ENCODE measurements at places on chromosomes 5 and 9.

DNA sequence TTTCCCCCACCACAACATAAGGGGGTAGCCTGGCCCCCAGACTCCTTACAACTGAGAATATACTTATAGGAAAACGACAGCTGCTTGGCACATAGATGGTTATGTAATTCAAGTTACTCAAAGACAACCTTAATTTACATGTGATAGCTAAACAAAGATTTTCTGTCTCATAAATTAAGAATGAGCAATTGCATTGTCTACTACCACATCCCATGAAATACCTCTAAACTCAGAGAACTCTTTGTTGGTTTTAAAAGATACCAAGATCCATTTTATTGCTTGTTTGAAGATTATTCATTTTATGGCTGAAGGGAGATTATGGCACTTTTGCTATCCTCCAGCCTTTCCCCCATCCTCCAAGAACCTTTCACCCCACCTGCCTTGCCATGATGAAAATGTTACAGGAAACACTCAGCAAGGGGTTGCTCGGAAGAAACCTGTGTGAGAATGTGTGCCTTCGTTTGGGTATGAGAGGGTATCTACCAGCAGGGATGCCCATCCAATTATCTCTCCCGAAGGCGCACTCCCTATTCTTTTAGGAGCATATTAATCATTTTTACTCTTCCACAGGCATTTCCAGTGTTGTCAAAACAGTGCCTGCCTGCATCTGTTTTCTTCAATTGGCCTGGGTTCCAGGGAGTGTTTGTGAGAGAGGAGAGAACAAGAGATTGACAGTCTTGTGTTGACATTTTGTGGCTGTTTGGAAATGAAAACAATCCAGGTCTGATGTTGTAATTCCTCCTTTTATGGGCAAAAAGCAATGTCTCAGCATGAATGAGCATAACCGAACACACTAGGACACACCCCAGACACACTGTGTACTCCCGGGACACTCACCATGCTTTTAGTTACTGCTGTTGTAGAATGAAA lies 208.0 kb upstream of the ANKRD55 start:
- DNase-seq, result peak; percentile 30

GRCh38 chr5:62786099-62786498 lies 207.5 kb downstream of the LRRC70 start:
- DNase-seq, result no peak

GRCh38 chr5:158155811-158156505 lies 297.0 kb upstream of the CLINT1 start:
- DNase-seq, result no peak

GRCh38 chr5:175680463-175680862 lies 22.6 kb downstream of the HRH2 start:
- DNase-seq, result no peak

DNA sequence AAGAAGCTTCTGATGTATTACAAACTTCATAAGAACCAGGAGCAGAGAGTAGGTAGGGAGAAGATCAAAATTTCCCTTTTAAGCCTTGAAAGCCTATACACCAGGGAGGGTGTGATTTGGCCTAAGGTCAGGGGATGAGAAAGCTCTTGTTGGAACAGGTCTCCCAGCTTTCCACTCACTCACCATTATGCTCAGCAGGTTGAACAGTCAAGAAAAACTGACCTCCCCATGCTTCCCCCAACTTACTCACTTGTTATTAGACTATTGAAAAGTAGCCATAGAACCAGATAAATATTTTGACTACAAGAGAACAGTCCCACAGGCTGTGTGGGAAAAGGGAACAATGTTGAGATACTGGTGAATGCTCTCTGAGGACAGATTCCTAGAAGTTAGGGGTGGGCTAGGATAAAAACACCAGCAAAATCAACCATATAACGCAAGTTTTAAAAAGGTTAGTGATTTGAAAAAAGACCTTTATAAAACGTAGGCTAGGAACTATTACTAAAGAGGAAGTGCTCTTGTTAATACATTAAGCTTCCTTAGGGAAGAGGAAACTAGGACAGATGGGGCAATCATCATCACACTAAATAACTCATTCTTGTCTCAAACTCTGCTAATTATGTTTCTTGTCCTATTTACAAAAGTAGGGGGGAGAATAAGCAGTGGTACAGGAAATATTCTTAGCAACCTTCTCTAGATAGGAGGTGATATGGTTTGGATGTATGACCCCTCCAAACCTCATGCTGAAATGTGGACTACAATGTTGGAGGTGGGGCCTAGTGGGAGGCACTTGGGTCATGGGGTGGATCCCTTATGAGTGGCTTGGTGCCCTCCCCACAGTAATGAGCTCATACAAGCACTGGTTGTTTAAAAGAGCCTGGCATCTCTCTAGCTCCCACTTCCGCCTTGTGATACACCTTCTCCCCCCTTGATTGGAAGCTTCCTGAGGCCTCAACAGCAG lies 31.0 kb downstream of the PCDHGC5 start:
- DNase-seq, result no peak

- DNase-seq, result no peak
Measured at GRCh38 chr9:127498298-127498697, 47.0 kb downstream of the LRSAM1 start.

GRCh38 chr9:73026375-73026774 lies 73.5 kb upstream of the ALDH1A1 start:
- DNase-seq, result no peak

DNA sequence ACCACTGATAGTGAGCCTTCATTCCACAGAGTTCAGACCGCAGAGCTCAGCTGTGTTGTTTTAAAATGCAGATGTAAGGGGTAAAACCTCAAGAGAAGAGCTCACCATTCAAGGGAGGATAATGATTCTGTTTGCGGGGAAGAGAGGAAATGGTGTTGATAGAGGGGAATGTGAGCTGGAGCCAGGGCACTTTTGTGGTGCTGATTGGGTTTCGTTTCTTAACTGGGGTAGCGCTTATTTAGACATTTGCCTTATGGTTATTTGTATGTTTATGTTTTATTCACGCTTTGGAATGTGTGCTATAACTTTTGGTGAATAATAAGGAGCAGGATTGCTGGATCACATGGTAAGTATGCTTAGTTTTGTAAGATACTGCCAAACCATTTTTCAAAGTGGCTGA lies 42.5 kb downstream of the STXBP1 start:
- DNase-seq, result no peak

- DNase-seq, result no peak
Measured at GRCh38 chr5:8270246-8270645, 401.3 kb downstream of the MTRR start.

DNA sequence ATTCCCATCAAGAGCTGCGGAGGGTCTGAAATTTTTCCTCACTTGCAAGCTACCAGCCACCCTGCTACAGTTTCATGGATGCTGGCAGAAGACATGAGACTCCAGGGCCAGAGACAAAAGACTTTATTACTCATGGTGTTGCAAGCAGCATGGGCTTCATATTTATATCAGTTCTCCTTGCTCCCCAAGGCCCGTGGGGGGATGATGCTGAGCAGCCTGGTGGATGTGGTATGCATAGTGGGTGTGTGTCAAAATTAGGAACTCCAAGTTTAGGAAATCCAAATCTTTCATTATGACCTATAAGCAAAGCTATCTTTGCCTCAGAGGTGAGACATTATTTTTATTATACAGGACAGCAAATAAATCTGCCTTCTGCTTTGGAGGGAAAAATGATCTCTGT lies 105.7 kb upstream of the ALDH1B1 start:
- no peak for DNase-seq

- no peak for DNase-seq
Measured at GRCh38 chr9:115494393-115494792, 376.4 kb upstream of the TNC start.

GRCh38 chr9:5620494-5620893 lies 8.4 kb upstream of the RIC1 start:
- DNase-seq, result no peak

DNA sequence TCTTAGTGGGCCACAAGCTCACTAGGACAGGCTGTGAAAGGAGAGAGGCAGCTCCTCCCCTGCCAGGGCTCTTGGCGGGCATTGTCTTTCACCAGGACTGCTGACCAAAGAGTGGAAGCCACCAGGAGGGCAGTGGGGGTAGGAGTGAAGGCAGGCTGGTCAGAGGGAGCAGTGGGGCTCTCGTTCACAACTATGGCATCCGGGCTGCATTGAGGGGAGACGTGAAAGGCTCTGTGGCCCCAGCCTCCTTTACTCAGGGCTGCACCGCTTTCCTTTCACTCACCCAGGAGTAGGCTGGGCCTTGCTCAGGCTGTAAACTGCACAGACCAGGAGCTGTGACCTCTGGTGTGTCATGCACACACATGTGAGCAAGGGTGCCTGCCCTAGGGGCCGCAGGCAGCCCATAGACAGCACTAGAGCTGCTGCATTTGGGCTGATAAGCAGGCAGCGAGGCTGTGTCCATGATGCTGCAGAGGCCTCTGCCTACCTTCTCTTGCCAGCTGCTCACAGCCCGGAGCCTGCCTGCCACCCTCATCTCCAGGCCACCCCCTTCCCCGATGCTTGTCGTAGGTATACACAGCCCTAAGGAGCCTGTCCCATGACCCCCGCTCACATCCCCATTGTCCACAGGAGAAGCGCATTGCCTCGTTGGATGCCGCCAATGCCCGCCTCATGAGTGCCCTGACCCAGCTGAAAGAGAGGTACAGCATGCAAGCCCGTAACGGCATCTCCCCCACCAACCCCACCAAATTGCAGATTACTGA lies 130.4 kb downstream of the DAB2IP start:
- no peak for DNase-seq

- no peak for DNase-seq
Measured at GRCh38 chr9:119216651-119217331, 152.4 kb downstream of the BRINP1 start.

GRCh38 chr5:140242890-140243585 lies 59.9 kb downstream of the PFDN1 start:
- no peak for DNase-seq

DNA sequence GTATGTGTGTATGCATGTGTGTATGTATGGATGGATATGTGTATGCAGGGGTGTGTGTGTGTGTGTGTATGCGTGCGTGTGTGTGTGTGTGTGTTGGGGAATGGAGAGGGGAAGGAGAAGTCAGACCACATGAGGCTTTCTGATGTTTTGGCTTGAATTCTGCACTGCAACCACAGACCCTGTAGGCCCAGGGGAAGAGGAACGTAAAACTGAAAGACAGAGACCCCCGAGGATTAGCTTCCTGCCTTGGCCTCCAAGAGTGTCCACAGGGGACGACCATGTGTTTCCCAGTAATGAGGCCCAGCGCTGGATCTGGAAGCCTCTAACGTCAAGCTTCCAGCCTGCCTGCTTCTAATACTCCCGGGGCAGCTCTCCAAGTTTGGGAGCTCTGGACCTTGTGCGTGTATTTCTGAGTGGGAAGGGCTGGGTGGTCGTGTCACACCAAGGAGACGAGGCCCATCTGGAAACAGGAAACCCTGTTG lies 5.8 kb downstream of the DCANP1 start:
- DNase-seq, result no peak

GRCh38 chr5:143343042-143343441 lies 60.4 kb downstream of the NR3C1 start:
- no peak for DNase-seq

DNA sequence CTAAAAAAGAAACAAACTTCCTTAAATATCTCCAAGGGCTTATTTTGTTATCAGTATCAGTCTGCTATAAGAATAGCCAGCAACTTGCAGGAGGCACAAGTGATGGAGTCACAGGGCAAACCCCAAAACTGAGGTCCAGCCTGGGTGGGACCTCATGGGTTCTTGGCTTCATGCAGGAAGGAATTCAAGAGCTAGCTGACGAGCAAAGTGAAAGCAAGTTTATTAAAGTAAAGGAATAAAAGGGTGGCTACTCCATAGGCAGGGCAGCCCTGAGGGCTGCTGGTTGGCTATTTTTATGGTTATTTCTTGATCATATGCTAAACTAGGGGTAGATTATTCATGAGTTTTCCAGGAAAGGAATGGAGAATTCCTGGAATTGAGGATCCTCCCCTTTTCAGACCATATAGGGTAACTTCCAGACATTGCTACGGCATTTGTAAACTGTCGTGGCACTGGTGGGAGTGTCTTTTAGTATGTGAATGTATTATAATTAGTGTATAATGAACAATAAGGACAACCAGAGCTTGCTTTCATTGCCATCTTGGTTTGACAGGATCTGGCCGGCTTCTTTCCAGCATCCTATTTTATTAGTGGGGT lies 231.9 kb downstream of the ADAMTSL1 start:
- no peak for DNase-seq

DNA sequence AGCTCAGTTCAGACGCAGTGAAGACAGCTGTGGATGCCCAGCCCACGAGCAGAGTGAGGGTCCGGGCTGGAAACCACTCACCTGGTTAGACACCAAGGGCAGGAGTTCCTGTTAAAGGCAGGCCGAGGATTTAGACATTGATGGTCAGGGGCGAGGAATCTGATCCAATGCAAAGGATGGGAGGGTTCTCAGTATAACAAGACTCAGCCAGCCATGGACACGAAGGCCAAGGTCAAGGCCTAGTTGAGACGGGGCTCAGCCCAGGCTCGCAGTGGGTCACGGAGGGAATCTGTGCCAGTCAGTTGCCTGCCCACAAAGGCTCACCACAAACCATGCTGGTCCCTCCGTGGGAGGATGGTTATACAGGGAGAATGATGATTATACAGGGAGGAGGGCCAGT lies 63.3 kb upstream of the FCN1 start:
- no peak for DNase-seq

DNA sequence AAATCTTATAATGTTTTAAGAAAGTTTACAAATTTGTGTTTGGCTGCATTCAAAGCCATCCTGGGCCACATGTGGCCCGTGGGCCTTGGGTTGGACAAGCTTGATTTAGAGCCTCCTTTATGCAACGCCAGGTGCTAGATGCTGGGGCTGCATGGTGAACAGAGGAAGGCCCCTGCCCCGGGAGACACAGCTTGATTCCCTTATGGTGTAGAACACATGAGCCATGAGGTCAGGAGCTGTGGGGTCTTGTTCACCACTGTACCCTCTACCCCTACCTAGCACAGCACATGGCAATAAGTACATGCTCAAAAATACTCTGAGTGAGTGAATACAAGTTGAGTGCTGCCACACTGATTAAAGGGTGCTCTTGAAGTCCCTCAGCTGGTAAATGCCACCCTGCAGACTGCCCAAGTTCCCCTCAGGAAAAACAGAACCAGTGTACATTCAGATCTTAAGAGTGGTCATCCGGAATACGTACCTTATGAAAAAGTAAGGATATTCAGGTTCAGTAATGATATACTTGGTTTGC lies 71.9 kb downstream of the ARRDC3 start:
- DNase-seq, result no peak

GRCh38 chr9:94761481-94761880 lies 35.0 kb downstream of the AOPEP start:
- DNase-seq, result no peak

- no peak for DNase-seq
Measured at GRCh38 chr5:180135128-180135955, 63.8 kb upstream of the RNF130 start.
